Stimulated activated CD8-positive, alpha-beta memory T cell treated with anti-CD3 and anti-CD28 coated beads, Interleukin-4, amount 100 ng/mL, for 1 hour (primary cell): ENCODE measurements at places on chromosomes 16 and 17.

DNA sequence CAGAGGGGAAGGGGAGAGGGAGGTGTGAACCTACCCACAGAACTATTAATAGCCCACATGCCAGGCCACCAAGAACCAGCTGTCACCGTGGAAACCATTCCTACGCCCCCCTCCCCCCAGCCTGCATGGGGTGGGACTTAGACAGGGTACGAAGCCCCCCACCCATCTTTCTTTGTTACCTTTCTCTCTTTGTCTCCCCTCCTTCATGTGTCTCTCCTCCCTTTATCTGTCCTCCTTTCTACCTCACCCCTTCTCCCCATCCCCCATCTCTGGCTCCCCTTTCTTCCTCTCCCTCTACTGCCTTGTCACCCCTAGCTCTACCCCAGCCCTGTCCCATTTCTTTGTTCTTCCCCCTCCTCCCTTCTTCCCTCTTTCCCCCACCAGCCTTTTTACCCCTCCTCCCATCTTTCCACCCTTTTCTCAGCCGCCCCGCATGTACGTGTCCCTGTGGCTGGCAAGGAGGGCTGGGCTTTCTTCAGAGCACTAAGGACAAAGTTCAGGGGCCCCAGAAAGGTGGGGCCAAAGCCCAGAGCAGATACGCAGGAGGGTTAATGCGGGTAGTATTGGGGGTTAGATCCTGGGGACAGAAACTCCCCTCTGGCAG lies 8.0 kb downstream of the THRA start:
- DNase-seq, result no peak

DNA sequence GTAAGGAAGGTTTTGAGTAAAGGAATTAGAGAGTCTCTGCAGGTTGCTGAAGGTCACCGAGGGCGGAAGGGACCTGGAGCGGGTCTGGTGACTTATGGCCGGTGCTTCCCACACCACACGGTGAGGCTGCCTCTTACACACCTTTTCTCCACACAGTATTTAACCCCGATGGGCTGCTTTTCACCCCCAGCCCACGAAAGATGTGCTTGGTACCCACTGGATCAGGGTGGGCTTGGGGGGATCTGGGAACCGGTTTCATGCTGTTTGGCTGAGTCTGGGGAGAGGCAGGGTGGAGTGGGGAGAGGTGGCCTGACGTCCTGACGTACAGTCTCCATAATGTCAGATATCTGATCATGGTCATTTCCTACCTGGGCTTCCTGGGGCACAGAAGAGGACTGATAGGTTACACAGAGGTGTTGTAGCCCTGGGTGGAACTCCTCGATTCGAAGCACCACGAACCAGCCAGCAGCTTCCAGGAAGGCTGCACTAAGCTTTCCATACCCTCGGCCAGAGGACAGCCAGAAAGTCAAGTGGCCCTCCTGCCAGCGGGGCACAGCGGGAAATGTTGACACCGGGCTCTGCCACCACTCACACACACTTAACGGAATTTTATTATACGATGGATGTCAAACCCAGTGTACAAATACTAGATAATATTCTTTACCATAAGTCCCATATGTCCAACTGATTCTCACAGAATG lies 34.0 kb downstream of the OR1D5 start:
- no peak for DNase-seq

DNA sequence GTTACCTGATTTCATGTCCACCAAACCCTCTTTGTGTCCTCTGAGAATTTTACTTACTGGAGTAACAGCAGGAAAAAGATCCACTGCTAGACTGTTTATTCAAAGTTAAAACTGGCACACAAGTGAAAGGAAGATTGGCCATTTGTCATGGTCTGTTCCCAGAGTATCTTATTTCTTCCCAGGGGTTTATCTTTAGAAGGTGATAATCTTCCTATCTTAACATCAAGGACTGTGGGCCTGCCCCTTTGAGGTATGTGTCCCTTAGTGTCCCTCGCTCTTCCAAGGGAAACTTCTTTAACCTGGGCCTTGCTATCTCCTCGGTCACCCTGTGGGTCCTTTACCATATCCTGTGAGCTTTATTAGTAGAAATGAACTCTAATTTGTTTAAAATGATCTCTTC lies 49.7 kb downstream of the ARHGAP44 start:
- DNase-seq, result no peak

- DNase-seq, result no peak
These were observed 21.7 kb downstream of the KNOP1 start for GRCh38 chr16:19696328-19696727.

GRCh38 chr16:30694926-30695693 lies 3.9 kb upstream of the SRCAP start:
- DNase-seq, result no peak

DNA sequence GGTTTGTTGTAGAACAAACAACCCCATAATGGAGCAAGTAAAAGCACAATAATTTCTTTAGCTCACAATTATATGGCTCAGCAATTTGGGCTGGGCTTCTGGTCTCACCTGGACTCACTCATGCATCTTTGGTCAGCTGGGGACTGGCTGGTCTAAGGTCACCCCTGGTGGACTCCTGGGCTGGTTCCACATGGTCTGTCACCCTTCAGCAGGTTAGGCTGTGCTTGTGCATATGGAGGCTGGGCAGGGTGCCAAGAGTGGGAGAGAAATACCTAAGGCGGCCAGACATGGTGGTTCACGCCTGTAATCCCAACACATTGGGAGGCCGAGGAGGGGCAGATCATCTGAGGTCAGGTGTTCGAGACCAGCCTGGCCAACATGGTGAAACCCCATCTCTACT lies 27.0 kb upstream of the SMURF2 start:
- DNase-seq, result no peak

DNA sequence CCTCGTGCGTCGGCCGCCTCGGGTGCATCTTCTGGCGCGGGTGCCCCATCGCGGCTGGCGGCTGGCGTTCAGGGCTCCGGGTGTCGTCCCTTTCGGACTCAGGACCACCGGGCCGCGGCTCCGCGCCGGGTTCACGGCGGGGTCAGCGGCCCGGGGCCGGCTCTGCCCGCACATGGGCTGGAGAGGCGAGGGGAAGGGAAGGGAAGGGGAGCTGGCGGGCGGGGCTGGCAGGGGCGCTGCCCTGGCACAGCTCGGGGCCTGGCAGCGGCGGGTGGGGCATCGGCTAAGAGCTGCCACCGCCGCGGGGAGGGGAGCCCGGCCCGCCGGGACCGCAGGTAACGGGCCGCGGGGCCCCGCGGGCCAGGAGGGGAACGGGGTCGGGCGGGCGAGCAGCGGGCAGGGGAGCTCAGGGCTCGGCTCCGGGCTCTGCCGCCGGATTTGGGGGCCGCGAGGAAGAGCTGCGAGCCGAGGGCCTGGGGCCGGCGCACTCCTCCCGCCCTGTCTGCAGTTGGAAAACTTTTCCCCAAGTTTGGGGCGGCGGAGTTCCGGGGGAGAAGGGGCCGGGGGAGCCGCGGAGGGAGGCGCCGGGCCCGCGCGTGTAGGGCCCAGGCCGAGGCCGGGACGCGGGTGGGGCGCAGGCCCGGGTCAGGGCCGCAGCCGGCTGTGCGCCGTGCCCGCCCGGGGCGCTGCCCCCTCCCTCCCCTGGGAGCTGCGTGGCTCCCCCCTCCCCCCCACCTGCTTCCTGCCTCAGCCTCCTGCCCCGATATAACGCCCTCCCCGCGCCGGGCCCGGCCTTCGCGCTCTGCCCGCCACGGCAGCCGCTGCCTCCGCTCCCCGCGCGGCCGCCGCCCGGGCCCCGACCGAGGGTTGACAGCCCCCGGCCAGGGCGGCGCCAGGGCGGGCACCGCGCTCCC lies 646 bp downstream of the HIC1 start:
- no peak for DNase-seq

- no peak for DNase-seq
These were observed 7.1 kb downstream of the TBX4 start for GRCh38 chr17:61459142-61459809.

DNA sequence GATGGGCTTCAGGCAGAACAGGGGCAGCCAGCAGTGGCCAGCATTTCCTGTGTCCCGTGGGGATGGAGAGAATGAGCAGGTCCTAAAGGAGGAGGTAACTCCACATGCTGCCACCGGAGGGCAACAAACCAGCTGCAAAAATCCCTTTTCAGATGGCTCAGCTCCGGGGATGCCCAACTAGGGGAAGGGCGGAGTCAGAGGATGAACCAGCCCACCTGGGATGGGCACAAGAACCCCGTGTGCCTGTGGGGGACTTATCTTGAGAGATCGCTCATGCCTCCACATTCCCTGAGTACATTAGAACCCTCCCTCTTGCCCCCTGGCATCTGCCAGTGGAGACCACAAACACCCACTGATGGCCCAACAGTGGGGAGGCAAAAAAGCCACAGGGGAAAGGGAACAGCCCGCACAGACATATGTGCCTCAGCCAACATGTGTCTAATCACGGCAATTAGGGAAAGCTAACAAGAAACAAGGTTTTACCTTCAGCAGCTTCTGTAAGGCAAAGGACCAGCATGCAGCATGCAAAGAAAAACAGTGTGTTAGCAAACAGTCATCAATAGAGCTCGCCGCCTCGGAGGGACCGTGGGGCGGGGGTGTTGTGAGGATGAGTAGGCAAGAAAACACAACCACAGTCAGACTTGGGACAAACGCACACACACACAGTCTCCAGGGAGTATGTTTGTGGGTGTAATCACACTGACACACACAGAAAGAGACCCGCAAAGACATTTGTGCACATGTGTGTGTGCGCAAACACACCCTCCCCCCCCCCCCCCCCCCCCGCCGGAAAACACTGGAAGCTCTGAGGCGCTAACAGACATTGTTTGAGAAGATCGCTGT lies 64.0 kb downstream of the MYO18A start:
- DNase-seq, result no peak

GRCh38 chr17:7261379-7262191 lies 693 bp downstream of the CLDN7 start:
- no peak for DNase-seq

GRCh38 chr17:44384823-44385286 lies 4.6 kb downstream of the ITGA2B start:
- no peak for DNase-seq

GRCh38 chr16:15960124-15960971 lies 10.9 kb downstream of the ABCC1 start:
- no peak for DNase-seq

DNA sequence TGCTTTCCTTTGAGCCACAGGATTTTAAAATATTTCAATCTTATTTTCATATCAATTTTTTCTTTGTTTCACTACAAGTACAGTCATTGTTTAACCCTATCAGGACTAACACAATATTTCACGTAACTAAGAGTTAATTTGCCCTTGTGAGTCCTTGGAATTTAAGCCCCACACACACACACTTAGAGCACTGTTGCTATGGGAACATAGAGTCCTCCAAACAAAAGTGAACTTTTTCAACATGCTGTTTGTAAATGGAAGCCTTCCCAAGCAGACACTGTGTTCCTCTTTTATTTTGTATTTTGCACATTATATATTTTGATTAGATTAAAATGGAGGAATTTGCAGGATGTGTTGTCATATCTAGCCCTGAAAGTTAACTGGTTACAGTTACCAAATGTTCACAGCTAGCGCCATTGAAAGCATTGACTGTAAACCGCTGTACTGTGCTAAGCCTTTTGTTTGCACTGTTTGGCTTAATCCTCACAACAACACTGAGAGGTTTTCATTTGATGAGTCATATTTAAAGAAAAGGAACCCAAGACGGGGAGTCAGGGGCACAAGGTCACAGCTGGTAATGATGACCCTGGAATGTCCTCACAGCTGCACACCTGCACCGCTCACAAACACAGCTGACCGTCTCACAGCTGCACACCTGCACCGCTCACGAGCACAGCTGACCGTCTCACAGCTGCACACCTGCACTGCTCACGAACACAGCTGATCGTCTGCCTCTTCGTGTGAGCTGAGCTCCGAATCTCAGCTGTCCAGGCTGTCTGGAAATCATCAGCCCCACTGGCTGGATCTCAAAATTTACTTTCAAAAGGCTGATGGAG lies 6.3 kb downstream of the HSBP1 start:
- DNase-seq, result no peak

- no peak for DNase-seq
These were observed 116.5 kb downstream of the SALL1 start for GRCh38 chr16:51034481-51035109.

- peak; percentile 41 for DNase-seq
These were observed 15.7 kb downstream of the ADCY7 start for GRCh38 chr16:50282010-50282538.

GRCh38 chr17:58531122-58531521 lies 16.7 kb upstream of the MTMR4 start:
- DNase-seq, result no peak

GRCh38 chr17:78127888-78128550 lies 536 bp downstream of the TMC6 start:
- DNase-seq, result no peak

DNA sequence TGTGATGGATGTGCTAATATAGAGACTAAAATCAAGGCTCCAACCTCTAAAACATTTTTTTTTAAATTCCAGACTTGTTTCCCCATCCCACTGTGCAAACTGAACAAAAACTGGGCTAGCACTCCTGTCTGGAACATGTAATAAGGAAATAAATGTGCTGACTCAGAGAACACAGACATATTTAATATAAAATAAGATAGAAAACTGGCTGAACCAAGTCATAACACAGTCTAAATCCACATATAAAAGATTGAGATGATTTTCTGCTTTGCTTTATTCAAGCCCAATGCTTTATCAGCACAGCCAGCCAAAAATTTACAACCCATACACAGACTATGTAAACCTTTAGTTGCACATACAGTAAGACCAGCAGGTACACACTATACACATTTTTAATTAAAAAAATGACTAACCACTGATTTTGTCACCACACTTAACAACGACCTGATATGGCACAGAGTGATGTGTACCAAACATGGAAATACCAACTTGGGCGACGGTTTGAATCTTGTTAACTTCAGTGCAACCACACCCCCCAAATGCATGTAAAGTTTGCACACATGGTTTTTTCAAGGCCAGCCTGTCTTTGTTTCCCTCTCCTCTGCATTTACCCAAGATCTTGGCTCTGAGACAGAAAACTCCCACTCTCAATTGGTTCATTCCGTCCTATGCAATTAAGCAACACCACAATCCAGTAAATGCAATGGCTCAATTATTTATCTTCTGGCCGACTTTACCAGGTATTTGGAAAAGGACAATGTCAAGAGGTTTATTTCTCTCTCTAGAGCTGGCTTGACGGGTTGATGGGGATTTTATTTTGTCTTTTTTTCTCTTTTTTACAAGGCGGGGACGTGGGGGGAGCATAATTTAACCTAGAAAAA lies 1.2 kb downstream of the STAT3 start:
- no peak for DNase-seq

DNA sequence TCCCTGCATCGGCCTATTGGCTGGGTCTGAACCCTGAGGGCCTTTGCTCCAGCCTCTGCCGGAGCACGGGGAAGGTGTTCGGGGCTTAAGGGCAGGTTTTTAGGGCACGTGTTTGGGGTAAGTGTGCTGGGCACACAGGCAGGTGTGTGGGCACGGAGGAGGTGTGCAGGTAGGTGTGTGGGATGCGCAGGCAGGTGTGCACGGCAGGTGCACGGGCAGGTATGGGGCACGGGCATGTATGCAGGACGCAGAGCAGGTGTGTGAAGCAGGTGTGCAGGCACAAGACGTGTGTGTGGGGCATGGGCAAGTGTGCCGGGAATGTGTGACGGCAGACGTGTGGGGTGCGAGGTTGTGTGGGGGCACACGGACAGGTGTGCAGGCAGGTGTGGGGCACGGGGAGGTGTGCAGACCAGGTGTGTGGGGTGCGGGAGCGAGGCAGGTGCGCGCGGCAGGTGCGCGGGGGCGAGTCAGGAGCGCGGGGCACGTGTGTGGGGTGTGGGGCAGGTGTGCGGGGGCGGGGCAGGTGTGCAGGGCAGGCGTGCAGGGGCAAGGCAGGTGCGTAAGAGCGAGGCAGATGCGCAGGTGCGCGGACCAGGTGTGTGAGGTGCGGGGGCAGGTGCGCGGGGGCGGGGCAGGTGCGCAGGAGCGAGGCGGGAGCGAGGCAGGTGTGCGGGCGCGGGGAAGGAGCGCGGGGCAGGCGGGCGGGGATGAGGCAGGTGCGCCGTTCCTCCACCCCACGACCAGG lies 28.6 kb upstream of the METRNL start:
- DNase-seq, result no peak

GRCh38 chr16:7097518-7097917 lies 235.1 kb upstream of the RBFOX1 start:
- DNase-seq, result no peak
